GM23338 (cell line): ENCODE measurements at places on chromosomes 2 and 18.

DNA sequence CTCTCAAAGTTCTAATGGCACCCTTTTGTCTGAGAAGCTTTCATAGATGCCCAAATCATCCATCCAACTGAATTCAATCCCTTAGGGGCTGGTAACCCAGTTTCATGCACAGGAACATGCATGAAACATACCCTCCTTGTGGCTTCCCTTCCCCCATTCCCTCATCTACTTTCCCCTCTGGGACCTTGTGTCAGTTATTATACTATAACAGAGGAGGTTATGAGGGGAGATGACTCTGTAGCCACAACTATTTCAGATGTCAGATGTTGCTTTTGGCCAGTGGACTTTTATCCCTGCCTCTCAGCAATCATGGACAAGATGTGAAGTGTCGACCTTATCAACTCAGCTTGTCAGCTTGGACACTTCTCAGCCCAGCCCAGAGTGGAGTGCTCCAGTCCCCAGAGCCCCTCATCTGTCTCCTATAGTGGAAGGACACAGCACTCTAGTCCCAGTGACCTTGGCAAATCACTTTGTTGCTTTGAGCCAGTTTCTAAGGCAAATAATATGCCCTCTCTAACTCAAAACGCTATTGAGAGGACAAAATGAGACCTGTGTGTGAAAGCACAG lies 8.4 kb downstream of the DHRS9 start:
- no peak overlapping the region for H3K27ac ChIP-seq
- no peaks in the 10 kb centered on the region for H3K4me1 ChIP-seq
- no peak for DNase-seq
- H3K4me3 ChIP-seq: no peak overlapping the region
- no peaks in the 10 kb centered on the region for H3K27me3 ChIP-seq

GRCh38 chr2:104733226-104733943 lies 120.5 kb upstream of the POU3F3 start:
- no peak overlapping the region for H3K4me3 ChIP-seq
- DNase-seq: peak; percentile 81
- no peaks in the 10 kb centered on the region for H3K4me1 ChIP-seq
- H3K27ac ChIP-seq: no peak overlapping the region
- no peaks in the 10 kb centered on the region for H3K36me3 ChIP-seq

- no peak overlapping the region for H3K27ac ChIP-seq
- H3K4me3 ChIP-seq: no peak overlapping the region
- no peaks in the 10 kb centered on the region for H3K27me3 ChIP-seq
- no peak for DNase-seq
- no peaks in the 10 kb centered on the region; the same call in 1 of the 2 replicates for H3K4me1 ChIP-seq
- no peaks in the 10 kb centered on the region for H3K36me3 ChIP-seq
Observed at GRCh38 chr2:121906170-121906569, 150.7 kb downstream of the TSN start.

- H3K36me3 ChIP-seq: no peaks in the 10 kb centered on the region
- no peaks in the 10 kb centered on the region for H3K27me3 ChIP-seq
- no peak overlapping the region for H3K27ac ChIP-seq
- H3K4me1 ChIP-seq: peaks cover 5% of the 10 kb centered on the region; the same call in 1 of the 2 replicates
- peak; percentile 4 for DNase-seq
- H3K4me3 ChIP-seq: no peak overlapping the region
Observed at GRCh38 chr18:10398571-10398970, 55.9 kb upstream of the APCDD1 start.

- H3K4me1 ChIP-seq: no peaks in the 10 kb centered on the region
- H3K27me3 ChIP-seq: no peaks in the 10 kb centered on the region
- 0 out of 2 replicates have a peak, but pooled peaks cover 7% of the 10 kb centered on the region for H3K36me3 ChIP-seq
- H3K27ac ChIP-seq: no peak overlapping the region
Observed at GRCh38 chr2:5877360-5877759, 185.2 kb downstream of the SOX11 start.

- DNase-seq: no peak
- no peak overlapping the region for H3K4me3 ChIP-seq
- H3K27me3 ChIP-seq: no peaks in the 10 kb centered on the region
- H3K36me3 ChIP-seq: no peaks in the 10 kb centered on the region
Observed at GRCh38 chr18:572091-572830, 7.9 kb upstream of the CETN1 start.

- no peak overlapping the region for H3K4me3 ChIP-seq
- no peaks in the 10 kb centered on the region for H3K4me1 ChIP-seq
- H3K36me3 ChIP-seq: no peaks in the 10 kb centered on the region
- no peak overlapping the region for H3K27ac ChIP-seq
Observed at GRCh38 chr2:54773838-54774237, 50.4 kb downstream of the EML6 start.

GRCh38 chr2:207266648-207267047 lies 100.9 kb upstream of the KLF7 start:
- no peaks in the 10 kb centered on the region for H3K36me3 ChIP-seq
- no peak for DNase-seq
- H3K4me1 ChIP-seq: peaks cover 5% of the 10 kb centered on the region; the same call in 1 of the 2 replicates
- H3K27ac ChIP-seq: no peak overlapping the region

GRCh38 chr2:85851253-85852151 lies 37.3 kb downstream of the ST3GAL5 start:
- no peaks in the 10 kb centered on the region; the same call in 1 of the 2 replicates for H3K36me3 ChIP-seq
- no peak for DNase-seq
- no peak overlapping the region for H3K27ac ChIP-seq
- H3K27me3 ChIP-seq: no peaks in the 10 kb centered on the region
- H3K4me3 ChIP-seq: no peak overlapping the region
- no peaks in the 10 kb centered on the region for H3K4me1 ChIP-seq

DNA sequence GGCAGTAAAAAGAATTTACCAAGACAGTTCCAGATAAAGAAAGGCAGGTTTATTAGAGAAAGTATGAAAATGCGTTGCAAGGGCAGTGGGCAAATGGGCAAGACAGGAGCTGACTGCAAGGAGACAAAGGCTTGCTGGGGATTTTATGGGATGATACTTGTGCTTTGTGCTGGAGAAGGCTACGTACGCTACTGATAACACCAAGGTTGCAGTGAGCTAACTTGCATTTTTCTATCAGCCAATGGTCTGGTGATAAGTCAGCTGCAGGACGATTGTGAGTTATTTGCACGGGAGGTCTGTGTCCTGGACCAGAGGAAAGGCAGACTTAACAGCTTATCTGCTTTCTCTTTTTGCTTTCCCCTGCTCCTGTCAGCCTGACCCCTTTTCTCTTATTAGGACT lies 116.5 kb downstream of the PMS1 start:
- no peak for DNase-seq
- no peaks in the 10 kb centered on the region for H3K4me1 ChIP-seq

GRCh38 chr2:73920577-73921545 lies 5.8 kb upstream of the DGUOK start:
- H3K27ac ChIP-seq: no peak overlapping the region
- H3K27me3 ChIP-seq: no peaks in the 10 kb centered on the region
- DNase-seq: peak; percentile 93
- peaks cover 6% of the 10 kb centered on the region; the same call in 1 of the 2 replicates for H3K4me1 ChIP-seq
- H3K4me3 ChIP-seq: peak overlapping the region; percentile 34; the same call in 1 of the 2 replicates

GRCh38 chr2:102505290-102505689 lies 32.3 kb downstream of the SLC9A4 start:
- H3K4me1 ChIP-seq: no peaks in the 10 kb centered on the region
- DNase-seq: peak; percentile 12
- no peaks in the 10 kb centered on the region for H3K27me3 ChIP-seq
- H3K4me3 ChIP-seq: no peak overlapping the region
- no peaks in the 10 kb centered on the region for H3K36me3 ChIP-seq

GRCh38 chr18:5388896-5389295 lies 93.4 kb upstream of the ZBTB14 start:
- no peaks in the 10 kb centered on the region for H3K4me1 ChIP-seq
- H3K27me3 ChIP-seq: no peaks in the 10 kb centered on the region
- H3K4me3 ChIP-seq: no peak overlapping the region
- DNase-seq: no peak

GRCh38 chr2:181371782-181372645 lies 85.2 kb upstream of the ITGA4 start:
- H3K27ac ChIP-seq: no peak overlapping the region
- H3K36me3 ChIP-seq: no peaks in the 10 kb centered on the region
- no peak for DNase-seq
- H3K27me3 ChIP-seq: no peaks in the 10 kb centered on the region

DNA sequence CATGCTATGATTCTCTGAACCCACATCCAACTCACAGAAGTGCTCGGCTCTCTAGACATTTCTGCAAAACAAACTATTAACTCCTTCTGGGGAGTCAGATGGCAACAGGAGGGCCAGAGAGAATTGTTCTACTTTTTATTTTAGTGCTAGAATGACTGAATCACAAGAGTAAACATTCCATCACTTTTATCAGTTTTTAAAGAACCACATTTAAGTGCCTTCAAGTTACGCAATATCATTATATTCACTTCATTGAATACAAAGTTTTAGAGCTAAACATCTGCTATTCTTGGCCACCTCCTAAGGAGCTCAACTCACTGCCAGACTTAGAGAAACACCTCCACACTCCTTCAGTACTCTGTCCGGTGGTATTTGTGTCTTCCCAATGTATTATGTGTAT lies 22.4 kb downstream of the B4GALT6 start:
- no peak for DNase-seq
- H3K36me3 ChIP-seq: peaks cover 10% of the 10 kb centered on the region; the same call in 1 of the 2 replicates
- no peak overlapping the region for H3K27ac ChIP-seq
- H3K4me1 ChIP-seq: peaks cover 7% of the 10 kb centered on the region; the same call in 1 of the 2 replicates

- H3K27me3 ChIP-seq: no peaks in the 10 kb centered on the region
- no peaks in the 10 kb centered on the region for H3K4me1 ChIP-seq
- H3K4me3 ChIP-seq: no peak overlapping the region
- DNase-seq: no peak
- no peaks in the 10 kb centered on the region for H3K36me3 ChIP-seq
- no peak overlapping the region for H3K27ac ChIP-seq
Observed at GRCh38 chr2:164688896-164689419, 67.7 kb upstream of the GRB14 start.

GRCh38 chr2:168751104-168751740 lies 51.2 kb upstream of the NOSTRIN start:
- no peak overlapping the region for H3K27ac ChIP-seq
- peaks cover 13% of the 10 kb centered on the region for H3K4me1 ChIP-seq
- no peak overlapping the region for H3K4me3 ChIP-seq
- DNase-seq: no peak

GRCh38 chr2:177123048-177123447 lies 89.5 kb upstream of the HNRNPA3 start:
- no peaks in the 10 kb centered on the region for H3K36me3 ChIP-seq
- no peaks in the 10 kb centered on the region for H3K27me3 ChIP-seq

- H3K36me3 ChIP-seq: no peaks in the 10 kb centered on the region
- H3K4me1 ChIP-seq: no peaks in the 10 kb centered on the region
- no peak for DNase-seq
- no peak overlapping the region for H3K27ac ChIP-seq
Observed at GRCh38 chr2:18074476-18074875, 196.0 kb downstream of the KCNS3 start.

- peaks cover 1% of the 10 kb centered on the region; the same call in 1 of the 2 replicates for H3K4me1 ChIP-seq
- no peak for DNase-seq
- no peaks in the 10 kb centered on the region for H3K36me3 ChIP-seq
- H3K4me3 ChIP-seq: no peak overlapping the region
- no peak overlapping the region for H3K27ac ChIP-seq
Observed at GRCh38 chr18:49364821-49365220, 95.6 kb downstream of the DYM start.

DNA sequence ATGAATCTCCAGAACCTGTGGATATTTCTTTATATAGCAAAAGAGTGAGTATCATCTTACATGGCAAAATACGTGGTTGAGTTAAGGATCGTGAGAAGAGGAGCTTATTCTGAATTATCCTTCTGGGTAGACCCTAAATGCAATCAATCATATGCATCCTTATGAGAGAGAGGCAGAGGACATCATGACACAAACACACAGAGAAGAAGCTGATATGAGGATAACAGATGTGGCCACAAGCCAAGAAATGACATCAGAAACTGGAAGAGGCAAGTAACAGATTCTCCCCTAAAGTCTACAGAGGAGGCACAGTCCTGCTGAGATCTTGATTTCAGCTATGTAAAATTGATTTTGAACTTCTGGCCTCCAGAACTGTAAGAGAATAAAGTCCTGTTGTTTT lies 730.2 kb upstream of the ZNF804A start:
- no peaks in the 10 kb centered on the region for H3K4me1 ChIP-seq
- no peak for DNase-seq
- no peaks in the 10 kb centered on the region for H3K36me3 ChIP-seq
- no peak overlapping the region for H3K4me3 ChIP-seq
- H3K27ac ChIP-seq: no peak overlapping the region

DNA sequence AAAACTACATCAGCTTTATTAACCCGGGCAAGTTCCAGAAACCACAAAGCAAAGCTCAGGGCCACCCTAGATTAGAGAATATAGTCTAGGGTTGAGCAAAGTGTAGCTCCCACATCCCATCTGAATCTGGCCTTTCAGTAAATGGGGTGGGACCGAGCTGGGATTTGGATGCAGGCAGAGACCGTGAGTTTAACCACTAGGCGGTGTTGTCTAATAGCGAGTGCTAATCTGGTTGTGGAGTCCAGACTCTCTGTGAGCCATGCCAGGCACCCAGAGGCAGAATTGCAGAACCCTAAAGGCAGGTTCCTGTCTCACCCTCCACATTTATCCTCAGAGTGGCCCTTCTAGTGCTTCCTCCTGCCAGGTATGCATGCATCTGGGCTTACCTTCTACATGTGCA lies 435.9 kb downstream of the TSN start:
- no peaks in the 10 kb centered on the region; the same call in 1 of the 2 replicates for H3K4me1 ChIP-seq
- no peaks in the 10 kb centered on the region for H3K27me3 ChIP-seq
- no peak overlapping the region for H3K27ac ChIP-seq
- H3K36me3 ChIP-seq: no peaks in the 10 kb centered on the region
- peak; percentile 88 for DNase-seq

DNA sequence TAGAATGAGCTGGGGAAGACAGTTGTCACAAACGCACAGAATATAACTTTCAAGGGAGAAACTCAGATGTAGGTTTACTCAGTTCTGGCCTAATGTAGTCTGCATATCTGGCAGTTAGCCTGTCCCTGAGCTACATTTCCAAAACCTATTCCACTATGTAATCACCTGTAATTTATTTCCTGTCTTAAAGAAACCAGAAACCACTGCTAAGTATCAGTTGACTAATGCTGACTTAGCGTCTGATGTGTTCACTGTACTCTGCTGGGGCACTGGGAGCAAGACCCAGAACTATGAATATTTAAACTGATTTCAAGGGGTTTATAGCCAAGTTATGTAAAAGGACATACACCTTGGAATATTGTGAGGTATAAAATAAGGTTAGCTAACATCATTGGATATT lies 1995.2 kb upstream of the PIK3C3 start:
- no peak overlapping the region for H3K27ac ChIP-seq
- H3K27me3 ChIP-seq: no peaks in the 10 kb centered on the region
- no peaks in the 10 kb centered on the region for H3K4me1 ChIP-seq
- H3K4me3 ChIP-seq: no peak overlapping the region
- H3K36me3 ChIP-seq: no peaks in the 10 kb centered on the region

GRCh38 chr2:8049851-8050571 lies 631.8 kb upstream of the ID2 start:
- H3K4me1 ChIP-seq: no peaks in the 10 kb centered on the region
- H3K27me3 ChIP-seq: no peaks in the 10 kb centered on the region
- H3K4me3 ChIP-seq: no peak overlapping the region

GRCh38 chr2:213187833-213188532 lies 36.6 kb upstream of the IKZF2 start:
- 0 out of 2 replicates have a peak overlapping the region, but pooled peaks have one; percentile 33 for H3K4me3 ChIP-seq
- H3K4me1 ChIP-seq: peaks cover 32% of the 10 kb centered on the region
- H3K27ac ChIP-seq: peak overlapping the region; percentile 93
- peak; percentile 96 for DNase-seq
- no peaks in the 10 kb centered on the region for H3K27me3 ChIP-seq

- H3K4me1 ChIP-seq: no peaks in the 10 kb centered on the region
- H3K27ac ChIP-seq: no peak overlapping the region
- DNase-seq: no peak
Observed at GRCh38 chr2:55146263-55146662, 85.8 kb downstream of the CLHC1 start.
